ENCODE measurements at places on chromosomes 6 and 20.

DNA sequence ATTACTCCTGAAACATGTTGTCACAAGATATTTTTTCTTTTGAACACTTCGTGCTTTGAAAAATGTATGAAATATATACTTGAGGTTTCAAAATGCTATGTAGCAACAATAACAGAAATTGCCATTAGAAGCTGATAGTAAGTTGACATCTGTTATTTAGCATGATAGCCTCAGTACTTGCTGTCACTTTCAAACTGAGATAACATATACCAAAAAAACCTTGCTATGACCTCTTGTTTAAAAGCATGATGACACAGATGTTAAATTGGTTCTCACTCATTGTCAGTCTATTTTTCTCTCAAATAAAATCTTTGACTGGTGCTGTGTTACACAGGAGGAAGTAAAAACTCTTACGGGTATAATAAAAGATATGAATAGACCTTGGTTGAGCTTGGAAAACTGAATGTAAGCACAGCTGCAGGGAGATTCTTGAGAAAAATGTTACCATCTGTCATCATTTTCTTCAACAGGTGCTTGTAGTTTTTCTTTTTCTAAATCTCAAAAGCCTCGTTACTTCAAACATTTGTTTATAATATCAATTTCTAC, 18.6 kb downstream of the MOXD1 start:
- no peak for DNase-seq

DNA sequence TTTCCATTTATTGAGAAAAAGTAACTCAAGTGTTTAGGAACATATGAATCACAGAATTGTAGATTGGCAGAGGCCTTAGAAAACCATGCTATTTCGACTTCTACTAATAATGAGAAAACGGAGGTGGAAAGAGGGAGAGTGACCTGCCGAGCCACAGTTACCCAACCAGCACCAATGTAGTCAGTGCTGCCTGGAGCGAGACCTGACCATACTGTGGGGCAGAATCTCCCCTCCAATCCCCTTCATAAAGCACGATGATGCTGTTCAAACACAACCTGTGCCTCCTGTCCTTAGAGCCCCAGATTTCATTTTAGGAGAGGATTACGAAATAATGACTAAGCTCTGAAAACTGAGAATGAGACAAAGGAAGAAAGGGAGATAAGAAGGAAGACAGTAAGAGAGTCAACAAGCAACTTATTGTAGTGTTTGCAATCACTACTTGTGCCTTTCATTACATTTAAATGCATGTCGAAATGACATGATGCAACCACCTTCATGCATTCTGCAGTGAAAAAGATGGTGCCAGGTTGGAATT, 70.6 kb downstream of the ATXN1 start:
- peak; percentile 59 for DNase-seq

DNA sequence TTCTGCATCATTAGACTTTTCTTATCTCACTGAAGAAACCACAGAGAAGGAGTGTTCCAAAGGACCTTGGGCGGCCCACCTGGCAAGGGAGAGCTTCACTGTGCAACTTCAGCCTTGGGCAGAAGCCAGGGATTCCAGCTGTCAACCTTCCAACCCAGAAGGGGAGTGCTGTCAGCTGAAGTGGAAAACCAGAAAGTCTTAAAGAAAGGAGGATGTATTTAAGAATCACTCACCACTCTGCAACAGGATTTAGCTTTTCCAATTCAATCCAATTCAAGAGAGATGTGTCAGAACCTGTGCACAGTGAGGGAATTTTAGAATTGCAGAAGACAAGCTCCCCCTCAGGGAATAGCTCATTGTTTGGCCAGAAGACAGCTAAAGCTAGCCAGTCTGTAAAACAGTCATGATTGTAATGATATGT, 553.7 kb downstream of the CD83 start:
- peak; percentile 81 for DNase-seq

- no peak for DNase-seq
These were observed 126.8 kb downstream of the LRRC1 start for GRCh38 chr6:53921639-53922038.

DNA sequence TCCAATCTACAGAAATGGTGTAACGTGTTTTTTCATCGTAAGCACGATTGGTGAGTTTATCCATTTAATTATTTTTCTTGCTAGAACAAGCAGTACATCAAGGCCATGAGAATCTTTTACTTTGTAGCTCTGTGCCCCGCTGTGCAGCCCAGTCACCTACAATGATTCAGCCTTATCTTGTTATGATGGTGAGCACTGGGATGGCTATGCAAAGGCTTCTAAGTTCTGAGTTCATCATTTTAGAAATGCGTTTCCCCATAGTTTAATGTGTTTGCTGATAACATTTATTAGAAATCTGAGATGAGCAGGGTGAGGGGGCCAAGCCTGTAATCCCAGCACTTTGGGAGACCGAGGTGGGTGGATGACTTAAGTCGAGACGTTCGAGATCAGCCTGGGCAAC, 111.8 kb upstream of the QKI start:
- DNase-seq: no peak

All from fibroblast of skin of right biceps (primary cell).